ENCODE measurements at places on chromosomes 3 and 15. TPM values are rescaled to one million over a fixed set of nuclear protein-coding genes. Genes with fewer than 3 reads are reported as not detected.

The OXTR gene
- total RNA-seq, result 5.3 TPM

The BAHD1 gene
- total RNA-seq, result 9.5 TPM

The CAPN3 gene
- 2.4 TPM for total RNA-seq

The BSN gene
- under 0.01 TPM for total RNA-seq

The CA12 gene
- 0.79 TPM for total RNA-seq

The FBXW12 gene
- not detected for total RNA-seq

The AP4E1 gene
- total RNA-seq, result 14.4 TPM

The KIF15 gene
- total RNA-seq, result 21.2 TPM

The GOLGA8J gene
- total RNA-seq, result not detected

The MUC4 gene
- not detected for total RNA-seq

The SIDT1 gene
- 0.09 TPM for total RNA-seq

The GLDN gene
- total RNA-seq, result not detected

The AGTR1 gene
- under 0.01 TPM for total RNA-seq

The WDR93 gene
- not detected for total RNA-seq

The PROS1 gene
- 23.0 TPM for total RNA-seq

The MAPKBP1 gene
- 19.4 TPM for total RNA-seq

The CCR4 gene
- 0.05 TPM for total RNA-seq

The WDR76 gene
- 17.8 TPM for total RNA-seq

The LRRIQ4 gene
- total RNA-seq, result not detected

The ASB14 gene
- not detected for total RNA-seq

The REC114 gene
- total RNA-seq, result not detected

The SPATA12 gene
- total RNA-seq, result 0.17 TPM

The RETNLB gene
- not detected for total RNA-seq

The KCNMB2 gene
- total RNA-seq, result not detected

The LARP6 gene
- total RNA-seq, result 15.0 TPM

Data from dermis blood vessel endothelial cell (primary cell).